Heart left ventricle (tissue), 16 donors: ENCODE measurements at places on chromosomes 7 and 10. TPM values are rescaled to one million over a fixed set of nuclear protein-coding genes. Genes with fewer than 3 reads are reported as not detected.

The UTF1 gene
- polyA plus RNA-seq, result not detected

GRCh38 chr10:109430043-109430760 is 493.1 kb downstream of the XPNPEP1 start:
- no peak for DNase-seq

- no peak for DNase-seq
Observed at GRCh38 chr10:79910836-79911235, 38.1 kb downstream of the SFTPD start.

DNA sequence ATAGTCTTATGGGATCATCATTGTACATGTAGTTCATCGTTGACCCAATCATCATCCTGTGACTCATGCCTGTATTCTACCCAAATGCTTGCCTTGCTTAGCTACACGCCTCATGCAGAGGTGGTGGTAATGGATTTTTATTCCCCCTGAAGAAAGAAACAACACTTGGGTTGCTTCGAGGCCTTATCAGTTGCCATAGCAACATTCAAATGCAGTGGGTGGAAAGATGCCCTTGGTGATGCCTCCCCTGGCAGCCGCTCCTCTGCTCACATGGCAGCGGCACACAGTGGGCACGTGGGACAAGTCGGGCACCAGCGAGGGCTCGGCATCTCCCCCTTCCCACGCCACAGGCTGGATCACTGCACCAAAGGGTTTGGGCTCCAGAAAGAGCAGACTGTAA is 54.0 kb upstream of the NMT2 start:
- no peak for DNase-seq

DNA sequence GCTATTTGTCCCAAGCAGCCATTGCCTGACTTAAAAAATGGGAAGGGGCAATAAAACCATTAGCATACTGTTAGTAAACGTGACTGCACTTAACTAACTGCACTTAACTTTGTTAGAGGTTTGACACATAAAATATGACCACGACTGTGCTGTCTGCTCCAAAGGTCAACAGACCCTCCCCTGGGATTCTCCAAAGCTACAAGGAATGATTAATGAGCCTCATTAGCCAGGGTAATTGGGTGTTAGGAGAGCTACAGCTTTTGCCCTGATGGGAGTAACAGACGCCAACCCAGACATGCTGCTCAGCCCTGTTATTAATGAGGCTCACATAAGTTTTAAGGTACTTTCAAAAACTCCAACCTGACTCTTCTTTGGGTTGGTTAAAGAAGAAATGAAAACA is 129.4 kb upstream of the PLPP4 start:
- DNase-seq, result no peak

The DUSP5 gene
- polyA plus RNA-seq, result 3.5 TPM

DNA sequence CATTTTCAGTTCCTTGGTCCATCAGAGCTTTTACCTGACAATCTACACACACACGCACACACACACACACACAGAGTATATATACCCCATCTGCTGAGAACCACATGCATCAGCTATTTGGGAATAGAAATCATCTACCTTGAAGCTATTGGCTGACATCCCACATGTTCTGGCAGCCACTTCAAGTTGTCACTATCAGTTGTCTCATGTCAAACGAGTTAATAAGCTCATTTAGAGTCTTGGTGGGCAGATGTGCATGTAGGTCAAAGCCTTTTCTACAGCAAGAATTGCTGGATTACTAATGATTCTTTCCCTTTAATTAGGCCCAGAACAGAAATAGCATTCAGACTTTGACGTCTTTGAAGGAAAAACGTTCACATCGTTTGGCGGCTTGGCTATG is 36.8 kb downstream of the COL28A1 start:
- no peak for DNase-seq

DNA sequence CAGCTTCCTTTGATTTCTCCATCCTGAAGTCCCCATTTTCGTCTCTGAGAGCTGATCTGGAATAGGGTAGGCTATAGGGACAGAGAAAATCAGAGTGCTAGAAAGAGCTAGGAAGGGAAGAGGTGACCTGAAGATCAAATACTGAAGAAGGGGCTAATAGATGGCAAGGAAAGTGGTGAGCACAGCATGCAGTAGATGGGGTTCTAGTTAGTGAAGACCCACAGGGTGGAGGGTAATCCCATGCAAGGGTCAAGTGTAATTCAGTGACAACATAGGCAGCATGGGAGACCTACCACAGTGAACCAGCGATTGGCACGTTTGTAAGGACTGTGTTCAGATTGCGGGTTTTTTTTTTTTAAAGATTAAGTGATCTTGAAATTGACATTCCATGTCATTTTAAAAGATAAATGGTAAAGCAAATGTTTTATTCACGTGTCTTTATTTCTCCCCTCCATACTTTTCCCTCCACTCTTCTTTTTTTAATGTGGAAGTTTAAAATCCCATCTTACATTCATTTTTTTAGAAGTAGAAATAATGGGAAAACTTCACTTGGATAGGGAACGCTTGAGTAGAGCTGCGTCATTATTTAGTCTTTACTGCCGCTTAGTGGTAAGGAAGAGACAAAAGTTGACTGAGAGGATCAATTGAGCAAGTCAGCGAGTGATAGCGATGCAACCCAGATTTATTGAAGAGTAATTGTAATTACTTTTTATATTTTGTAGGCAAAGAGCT is 21.0 kb upstream of the ABI1 start:
- no peak for DNase-seq

- DNase-seq, result no peak
Observed at GRCh38 chr7:114415064-114415989, 712 bp downstream of the FOXP2 start.

DNA sequence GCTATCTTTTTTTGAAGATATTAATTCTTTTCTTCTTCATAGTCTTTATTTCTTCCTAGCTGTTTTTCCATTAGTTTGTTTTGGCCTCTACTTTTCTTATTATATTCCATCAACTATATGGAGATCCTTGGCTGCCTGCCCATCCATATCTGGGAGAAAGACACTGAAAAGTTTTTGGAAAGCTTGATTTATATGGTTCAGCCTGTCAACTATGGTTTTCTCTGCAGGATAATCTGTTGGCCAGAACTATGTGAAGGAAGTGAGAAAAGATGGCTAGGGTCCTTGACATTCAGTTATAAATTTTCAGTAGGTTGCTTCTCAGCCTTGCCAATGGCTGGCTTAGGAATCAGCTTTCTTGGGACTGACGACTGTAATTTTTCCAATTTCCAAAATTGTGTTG is 10.0 kb upstream of the CDK14 start:
- no peak for DNase-seq

The GTPBP4 gene
- 52.0 TPM for polyA plus RNA-seq

DNA sequence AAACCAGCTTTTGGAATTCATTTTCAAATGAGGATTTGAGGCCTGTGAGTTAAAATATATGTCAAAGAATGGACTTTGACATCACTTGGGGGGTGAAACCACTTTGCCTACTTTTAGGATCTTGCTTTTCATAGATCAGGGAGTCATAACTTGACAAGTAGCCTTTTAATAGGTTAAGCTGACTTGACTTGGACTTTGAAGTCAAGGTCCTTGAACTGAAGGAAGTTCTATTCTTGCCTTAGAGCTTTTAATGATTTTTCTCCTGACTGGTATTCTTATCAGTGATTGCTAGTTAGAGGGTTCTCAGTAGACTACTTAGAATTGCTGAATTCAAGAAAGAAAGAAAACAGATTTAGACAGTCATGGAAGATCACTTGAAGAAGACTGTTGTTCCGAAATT is 17.7 kb downstream of the AGR2 start:
- no peak for DNase-seq

DNA sequence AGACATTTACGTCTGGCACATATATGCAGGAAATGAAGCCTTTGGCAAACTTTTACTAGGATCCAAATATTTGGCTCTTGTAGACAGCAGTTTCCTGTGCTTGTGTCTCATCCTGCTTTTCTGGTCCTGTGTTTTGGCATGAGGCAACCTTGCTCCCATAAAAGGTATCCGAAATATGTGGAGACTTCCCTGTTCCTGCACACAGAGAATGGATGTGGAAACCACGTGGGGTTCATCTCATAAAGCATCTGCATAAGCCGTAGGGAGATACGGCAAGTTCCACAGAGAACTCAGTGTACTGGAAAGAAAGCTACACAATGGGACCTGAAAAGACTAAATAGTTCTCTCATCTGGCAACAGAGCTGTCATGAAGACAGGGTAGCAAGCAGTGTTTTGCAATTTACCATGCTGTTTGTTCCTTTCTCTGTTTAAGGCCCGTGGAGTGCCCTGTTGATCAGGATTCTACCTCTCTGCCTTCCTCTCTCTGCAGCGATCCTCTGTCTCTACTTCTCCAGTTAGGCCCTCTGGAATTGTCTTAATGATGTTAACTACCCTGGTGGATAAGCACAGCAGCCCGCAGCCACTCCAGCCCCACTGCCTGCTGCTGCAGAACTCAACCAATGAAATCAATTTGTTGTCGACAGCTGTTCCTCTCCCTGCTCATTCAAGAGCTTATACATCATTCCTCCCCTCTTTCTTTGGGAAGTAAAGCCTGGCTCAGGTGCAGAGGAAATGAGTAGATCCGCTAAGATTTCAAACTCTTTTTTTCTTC is 293.6 kb downstream of the CSTF2T start:
- no peak for DNase-seq

- DNase-seq, result no peak
Observed at GRCh38 chr7:56125831-56126230, 9.6 kb upstream of the NUPR2 start.

The ZNF467 gene
- polyA plus RNA-seq, result 3.6 TPM

DNA sequence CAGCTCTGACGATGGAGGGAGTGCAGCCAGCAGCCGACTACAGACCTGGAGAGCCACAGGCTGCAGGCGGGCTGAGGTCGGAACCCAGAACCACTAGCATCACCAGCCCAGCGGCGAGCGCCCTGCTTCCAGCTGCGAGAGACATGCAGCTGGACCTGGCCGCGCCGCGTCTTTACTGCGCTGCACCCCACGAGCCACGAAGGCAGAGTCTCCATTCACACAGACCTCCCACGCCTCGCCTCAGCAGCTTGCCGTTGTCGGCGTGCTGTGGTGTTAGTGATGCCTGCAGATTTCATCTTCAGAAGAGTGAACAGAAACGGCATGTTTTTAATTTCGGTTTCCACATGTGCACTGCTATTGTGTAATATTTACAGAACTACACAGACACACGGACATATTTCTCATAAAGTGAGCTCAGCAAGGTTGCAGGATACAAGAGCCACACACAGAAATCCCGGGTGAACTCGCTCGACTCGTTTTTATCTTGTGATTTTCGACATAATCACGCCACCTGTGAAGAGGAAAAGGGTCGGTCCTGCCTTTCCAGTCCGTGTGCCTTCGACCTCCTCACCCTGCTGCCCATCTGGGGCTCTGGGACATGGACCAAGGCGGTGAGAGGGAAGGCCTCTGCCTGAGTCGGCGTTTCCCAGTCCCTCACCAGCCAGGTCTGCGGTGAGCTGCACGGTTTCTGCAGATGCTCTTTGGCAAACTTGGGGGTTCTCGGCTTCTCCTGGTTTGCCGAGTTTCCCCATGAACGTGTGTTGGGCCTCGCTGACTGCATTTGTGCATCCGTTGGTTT is 252.2 kb downstream of the ELFN1 start:
- DNase-seq, result no peak

DNA sequence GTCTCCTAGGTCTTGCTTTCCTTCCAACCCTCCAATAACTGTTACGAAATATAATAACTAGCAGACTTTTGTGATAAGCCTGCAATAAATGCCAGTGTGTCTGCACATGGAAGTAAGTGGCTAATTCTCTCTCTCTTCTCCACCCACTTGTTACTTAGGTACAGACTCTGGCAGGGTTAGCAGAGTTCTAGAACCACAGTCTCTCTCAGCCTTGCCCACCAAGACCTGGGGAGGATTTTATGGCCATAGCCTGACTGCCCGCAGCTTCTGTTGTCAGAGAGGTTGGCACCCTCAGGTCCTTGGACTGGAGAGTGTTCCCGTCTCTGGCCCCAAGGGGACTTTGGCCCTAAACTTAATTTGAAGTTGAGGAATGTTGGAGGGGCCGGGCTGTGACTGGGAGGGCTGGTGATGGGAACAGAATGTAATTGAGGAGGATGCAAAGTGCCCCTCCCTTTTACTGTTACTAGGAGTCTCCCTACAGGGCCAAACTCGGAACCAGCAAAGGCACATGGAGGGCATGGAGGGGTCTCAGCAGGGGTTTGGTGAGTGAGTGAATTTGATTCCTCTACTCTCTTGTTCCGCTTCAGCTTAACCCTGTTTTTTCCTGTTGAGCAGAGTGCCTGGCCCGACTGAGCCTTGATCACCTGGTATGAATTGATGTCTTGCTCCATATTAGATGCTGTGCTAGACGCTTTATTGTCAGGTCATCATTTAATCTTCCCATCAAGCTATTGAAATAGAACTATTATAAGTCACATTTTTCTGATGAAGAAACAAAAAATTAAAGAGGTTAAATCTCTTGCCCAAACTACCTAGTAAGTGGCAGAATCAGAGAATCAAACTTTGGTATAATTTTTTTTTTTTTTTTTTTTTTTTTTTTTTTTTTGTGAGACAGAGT is 37.0 kb upstream of the LCOR start:
- DNase-seq, result no peak

The RPEL1 gene
- polyA plus RNA-seq, result not detected
